Stimulated activated CD4-positive, alpha-beta T cell treated with anti-CD3 and anti-CD28 coated beads, Interleukin-15, amount 100 ng/mL, for 48 hours (primary cell): ENCODE measurements at places on chromosomes 7 and 10.

GRCh38 chr7:13724977-13725566 lies 264.4 kb downstream of the ETV1 start:
- no peak for DNase-seq

- no peak for DNase-seq
These were observed 342.2 kb upstream of the MKI67 start for GRCh38 chr10:128468462-128468861.

- DNase-seq = no peak
These were observed 35.8 kb upstream of the LYZL1 start for GRCh38 chr10:29252811-29253689.

- DNase-seq = no peak
These were observed 163.7 kb downstream of the BAMBI start for GRCh38 chr10:28840971-28841370.

DNA sequence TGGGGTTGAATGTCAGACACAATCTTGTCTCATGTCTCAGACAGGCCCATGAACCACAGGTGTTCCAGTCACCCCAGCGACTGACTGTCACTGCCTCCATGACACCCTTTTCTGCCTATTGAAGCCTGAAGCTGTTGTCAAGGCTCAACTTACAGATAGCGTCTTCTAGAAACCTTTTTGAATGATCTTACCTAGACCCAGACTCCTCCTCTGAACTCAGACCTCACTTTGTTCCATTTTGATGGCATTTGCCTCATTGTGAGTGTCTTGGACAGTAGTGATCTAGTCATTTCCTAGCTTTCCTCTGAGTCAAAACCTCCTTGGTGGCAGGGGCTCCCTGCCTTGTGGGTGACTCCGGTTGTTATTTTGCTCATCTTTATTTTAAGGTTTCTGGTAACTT lies 98.3 kb upstream of the AGK start:
- DNase-seq = no peak

GRCh38 chr10:72727130-72727529 lies 35.2 kb downstream of the MCU start:
- no peak for DNase-seq
